ENCODE measurements at places on chromosomes 13 and 19.
A peak's percentile ranks its signal among the peaks of the same experiment; 100 is the strongest.

GRCh38 chr13:61415749-61416148 is at the start of gene PCDH20:
PCDH20 (minus strand) TSS chr13:61415849; CDS start chr13:61415158, 691 bp downstream.
- no peak for DNase-seq

DNA sequence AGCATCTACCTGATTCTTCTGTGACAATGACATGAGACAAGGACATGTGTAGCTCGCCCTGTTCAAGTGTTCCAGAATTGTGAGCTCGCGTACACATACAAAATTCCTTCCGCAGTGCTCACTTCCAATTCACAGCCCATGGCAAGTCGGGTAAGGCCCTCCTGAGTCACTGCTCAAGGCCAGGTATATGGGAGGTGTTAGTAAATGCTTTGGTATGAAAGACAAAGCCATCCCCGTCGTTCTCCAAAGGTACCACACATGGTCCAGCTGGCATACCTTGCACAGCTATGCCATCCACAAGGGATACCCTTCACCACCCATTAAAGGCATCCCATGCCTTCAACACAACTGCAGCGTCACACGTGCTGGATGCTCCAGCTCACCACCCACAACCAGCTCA is 4.4 kb upstream of the ELL start:
- DNase-seq, result no peak

DNA sequence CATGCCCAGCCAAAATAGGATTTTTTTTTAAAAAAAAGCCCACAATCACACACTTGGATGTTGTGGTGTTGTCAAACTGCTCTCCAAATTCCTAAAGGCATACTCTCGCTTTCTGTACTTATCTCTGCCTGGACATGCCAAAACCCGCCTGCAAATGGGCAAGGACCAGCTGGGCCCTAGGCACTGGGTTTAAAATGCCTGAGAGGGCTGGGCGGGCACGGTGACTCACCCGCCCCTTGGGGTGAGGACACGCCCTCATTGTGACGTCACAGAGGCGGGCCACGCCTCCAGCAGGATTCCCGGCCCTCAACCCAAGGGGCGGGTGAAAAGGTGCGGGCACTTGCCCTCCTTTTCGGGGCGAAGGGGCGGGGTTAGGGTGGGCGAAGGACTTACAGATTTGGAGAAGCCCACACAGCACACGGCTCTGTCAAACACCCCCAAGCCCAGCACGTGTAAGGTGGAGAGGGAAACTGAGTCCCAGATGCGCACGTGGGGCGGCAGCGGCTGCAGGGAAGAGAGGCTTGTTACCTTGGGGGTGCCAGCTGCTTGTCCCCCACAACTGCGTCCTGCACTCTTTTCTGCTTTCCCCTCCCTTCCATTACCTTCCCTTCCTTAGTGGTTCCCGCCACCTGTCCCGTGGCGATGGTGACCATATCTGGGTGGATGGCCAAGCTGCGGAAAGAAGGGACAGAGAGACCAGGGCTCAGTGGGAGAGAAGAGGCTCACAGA is 6.6 kb downstream of the EML2 start:
- DNase-seq, result no peak

DNA sequence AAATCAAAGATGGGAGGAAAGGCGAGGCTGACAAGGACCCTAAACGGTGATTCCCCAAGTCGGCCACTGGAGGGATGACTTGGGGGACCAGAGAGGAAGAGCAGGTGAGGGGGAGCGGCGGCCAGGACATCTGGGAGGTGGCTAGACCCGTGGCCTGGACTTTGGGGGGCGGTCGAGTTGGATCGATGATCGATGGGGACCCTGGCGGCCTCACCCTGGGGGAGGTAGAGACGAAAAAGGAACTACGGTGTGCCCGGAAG is 7.7 kb upstream of the CIRBP start:
- no peak for DNase-seq

GRCh38 chr19:39001041-39001440 is 25.5 kb upstream of the FBXO17 start:
- DNase-seq, result no peak

DNA sequence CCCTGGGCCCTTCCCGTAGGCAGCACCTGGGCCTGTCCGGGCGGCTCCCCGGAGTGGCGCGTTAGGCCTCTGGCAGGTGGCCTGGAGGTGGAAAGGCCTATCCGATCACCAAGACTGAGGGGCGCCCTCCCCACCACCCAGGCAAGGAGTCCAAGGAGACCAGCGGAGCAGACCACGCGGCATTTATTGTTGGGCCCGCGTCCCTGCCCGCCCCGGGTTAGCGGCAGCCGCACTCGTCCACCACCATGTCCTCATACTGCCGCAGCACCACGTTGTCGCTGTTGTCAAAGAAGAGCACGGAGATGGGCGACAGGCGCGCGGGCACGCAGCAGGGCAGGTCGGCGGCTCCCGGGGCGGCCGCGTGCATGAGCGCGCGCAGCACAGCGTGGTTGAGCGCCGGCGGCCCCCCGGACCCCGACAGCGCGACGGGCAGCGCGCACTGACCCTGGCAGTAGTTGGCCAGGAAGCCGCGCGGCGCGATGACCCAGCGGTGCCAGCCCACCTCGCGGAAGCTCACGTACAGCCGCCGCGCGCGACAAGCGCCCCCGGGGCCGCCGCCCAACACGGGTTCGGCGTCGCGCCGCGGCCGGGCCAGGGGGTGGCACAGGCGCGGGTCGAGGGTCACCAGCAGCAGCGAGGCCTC is 27.5 kb downstream of the CERS1 start:
- no peak for DNase-seq

DNA sequence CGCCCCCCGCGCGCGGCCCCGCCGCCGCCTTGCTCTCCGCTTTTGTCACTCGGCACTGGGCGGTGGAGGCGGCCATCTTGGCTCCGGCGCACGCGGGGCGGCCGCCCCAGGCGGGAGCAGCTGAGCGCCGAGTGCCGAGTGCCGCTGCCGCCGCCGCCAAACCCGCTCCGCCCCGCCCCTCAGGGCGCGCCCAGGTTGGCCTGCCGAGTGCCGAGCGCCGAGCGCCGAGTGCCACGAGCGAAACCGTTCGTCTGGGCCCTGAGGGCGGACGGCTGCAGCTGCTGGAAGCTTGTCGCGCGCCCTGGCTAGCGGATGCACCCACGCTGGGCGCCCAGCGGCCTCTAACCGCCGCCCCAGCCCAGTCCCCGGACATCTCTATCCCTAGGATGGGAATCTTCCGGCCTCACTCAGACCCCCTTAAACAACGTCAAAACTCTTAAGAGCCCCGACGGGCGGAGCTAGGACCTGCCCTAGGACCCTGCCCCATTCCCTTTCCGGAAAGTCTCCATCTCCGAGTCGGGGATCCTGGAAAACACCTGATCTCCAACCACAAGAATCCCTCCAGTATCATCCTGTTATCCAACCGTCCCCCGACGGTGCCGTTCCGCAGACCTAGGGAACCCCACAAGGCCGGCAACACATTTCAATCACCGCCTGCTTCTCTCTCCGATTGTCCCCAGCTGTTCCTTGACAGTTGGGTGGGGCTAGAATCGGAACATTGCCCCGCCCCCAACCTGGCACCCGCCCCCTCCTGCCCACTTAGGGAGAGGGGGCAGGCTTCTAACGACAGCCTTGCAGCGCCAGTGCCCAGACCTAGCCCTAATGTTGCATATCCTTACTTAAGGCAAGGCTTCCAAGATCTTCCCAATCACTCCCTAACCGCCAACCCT is 14.1 kb upstream of the AKAP8L start:
- peak; percentile 100 for DNase-seq

GRCh38 chr13:49457221-49457620 is 13.1 kb downstream of the SETDB2 start:
- no peak for DNase-seq

DNA sequence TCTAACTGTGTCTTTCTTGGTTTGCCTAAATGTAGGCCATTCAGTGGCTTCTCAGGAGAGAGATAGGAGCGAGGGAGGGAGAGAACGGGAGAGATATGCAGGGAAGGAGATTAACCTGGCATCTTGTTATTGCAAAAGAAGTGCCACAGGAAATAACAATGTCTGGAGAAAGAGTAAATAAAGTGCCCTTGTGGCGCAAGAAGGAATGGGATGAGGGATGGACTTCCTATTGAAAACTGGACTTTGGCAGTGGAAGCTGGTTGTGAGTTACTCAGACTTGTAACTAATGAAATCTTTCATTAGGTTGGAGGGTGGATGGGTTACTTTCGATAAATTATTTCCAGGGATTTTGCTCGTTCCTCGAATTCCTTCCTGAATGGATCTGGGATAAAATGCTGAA is 136.1 kb downstream of the LACC1 start:
- DNase-seq, result no peak

- DNase-seq, result no peak
These were observed 56.2 kb downstream of the ATP11A start for GRCh38 chr13:112746044-112746443.

- DNase-seq, result peak; percentile 77
These were observed 1.5 kb downstream of the CD22 start for GRCh38 chr19:35330475-35330874.

GRCh38 chr13:29519921-29520320 is 75.6 kb downstream of the SLC7A1 start:
- DNase-seq, result no peak

GRCh38 chr13:40488869-40489391 is 177.5 kb downstream of the FOXO1 start:
- DNase-seq, result no peak

- no peak for DNase-seq
These were observed 1796.5 kb upstream of the MIR17HG start for GRCh38 chr13:89550938-89551337.

GRCh38 chr13:111897178-111897845 is 169.6 kb upstream of the SOX1 start:
- DNase-seq, result peak; percentile 3

- no peak for DNase-seq
These were observed 46.3 kb downstream of the NEK5 start for GRCh38 chr13:52082601-52083000.

- DNase-seq, result no peak
These were observed at the start of gene USHBP1 for GRCh38 chr19:17264641-17264979. USHBP1 (minus strand) TSS chr19:17264745; CDS start chr19:17264299, 446 bp downstream.

DNA sequence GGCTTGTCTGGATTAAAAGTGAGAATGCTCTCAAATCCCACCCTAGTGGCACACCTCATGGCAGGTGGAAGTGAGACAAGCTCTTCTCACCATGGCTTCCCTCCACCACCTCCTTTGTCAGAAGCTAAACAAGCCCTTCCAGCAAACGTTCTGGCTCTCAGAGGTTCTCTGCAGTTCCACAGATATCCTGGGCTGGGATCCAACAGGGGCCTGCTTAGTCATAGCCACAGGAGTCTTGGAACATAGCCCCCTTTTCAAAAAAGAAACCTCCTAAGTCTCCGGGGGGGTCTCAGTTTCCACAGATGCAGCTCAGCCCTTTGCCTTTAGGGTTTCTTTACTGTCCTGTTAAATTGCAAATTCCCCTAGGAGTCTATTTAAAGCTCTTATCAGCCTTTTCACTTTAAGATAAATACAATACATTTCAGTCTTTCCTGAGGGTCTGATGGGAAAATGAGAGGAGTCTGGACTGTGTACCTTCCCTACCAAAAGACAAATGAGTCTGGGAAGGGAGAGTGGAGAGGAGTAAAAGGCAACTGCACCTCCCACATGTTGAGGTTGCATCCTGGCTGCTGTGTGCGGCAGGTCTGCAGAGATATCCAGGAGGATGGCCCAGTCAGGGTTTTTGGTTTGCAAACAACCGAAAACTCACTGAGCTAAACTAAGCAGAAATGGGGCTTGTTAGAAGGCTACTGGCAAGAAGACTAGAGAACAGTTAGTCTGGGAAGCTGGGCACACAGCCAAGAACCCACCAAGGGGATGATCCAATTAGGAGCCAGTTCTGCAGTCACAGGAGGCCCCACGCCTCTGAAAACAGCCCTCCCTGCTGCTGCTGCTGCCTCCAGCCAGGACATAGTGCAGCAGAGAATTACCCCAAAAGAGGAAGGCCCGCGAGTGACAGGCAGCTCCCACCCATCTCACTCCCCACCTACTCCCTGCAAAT is 41.4 kb upstream of the SERP2 start:
- no peak for DNase-seq

GRCh38 chr13:109131698-109132257 is 502.4 kb downstream of the MYO16 start:
- peak; percentile 51 for DNase-seq

GRCh38 chr19:37511821-37512220 is 5.1 kb downstream of the ZNF793 start:
- no peak for DNase-seq

- DNase-seq, result no peak
These were observed 43.6 kb downstream of the ZNF611 start for GRCh38 chr19:52691215-52691610.

DNA sequence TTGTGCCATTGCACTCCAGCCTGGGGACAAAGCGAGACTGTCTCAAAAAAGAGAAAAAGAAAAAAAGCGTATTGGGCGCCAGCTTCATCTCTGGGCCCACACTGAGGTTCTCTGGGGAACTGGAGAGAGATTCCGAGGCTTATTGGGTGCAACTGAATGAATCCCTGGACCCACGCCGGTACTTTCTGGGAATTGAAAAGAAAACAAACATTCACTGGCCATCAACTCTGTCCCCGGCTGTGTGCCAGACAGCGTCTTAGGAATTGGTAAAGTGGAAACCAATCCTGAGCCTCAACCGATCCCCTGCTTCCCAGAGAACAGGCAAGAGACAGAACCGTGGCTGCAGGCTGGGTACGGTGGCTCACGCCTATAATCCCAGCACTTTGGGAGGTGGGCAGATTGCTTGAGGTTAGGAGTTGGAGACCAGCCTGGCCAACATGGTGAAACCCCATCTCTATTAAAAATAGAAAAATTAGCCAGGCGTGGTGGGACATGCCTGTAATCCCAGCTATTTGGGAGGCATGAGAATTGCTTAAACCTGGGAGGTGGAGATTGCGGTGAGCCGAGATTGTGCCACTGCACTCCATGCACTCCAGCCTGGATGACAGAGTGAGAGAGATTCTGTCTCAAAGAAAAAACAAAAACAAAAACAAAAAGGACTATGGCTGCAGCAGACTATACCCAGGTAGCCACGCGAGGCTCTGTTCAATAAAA is 8.6 kb downstream of the ANO8 start:
- DNase-seq, result no peak

GRCh38 chr13:25186187-25186586 is 14.1 kb upstream of the AMER2 start:
- peak; percentile 45 for DNase-seq

DNA sequence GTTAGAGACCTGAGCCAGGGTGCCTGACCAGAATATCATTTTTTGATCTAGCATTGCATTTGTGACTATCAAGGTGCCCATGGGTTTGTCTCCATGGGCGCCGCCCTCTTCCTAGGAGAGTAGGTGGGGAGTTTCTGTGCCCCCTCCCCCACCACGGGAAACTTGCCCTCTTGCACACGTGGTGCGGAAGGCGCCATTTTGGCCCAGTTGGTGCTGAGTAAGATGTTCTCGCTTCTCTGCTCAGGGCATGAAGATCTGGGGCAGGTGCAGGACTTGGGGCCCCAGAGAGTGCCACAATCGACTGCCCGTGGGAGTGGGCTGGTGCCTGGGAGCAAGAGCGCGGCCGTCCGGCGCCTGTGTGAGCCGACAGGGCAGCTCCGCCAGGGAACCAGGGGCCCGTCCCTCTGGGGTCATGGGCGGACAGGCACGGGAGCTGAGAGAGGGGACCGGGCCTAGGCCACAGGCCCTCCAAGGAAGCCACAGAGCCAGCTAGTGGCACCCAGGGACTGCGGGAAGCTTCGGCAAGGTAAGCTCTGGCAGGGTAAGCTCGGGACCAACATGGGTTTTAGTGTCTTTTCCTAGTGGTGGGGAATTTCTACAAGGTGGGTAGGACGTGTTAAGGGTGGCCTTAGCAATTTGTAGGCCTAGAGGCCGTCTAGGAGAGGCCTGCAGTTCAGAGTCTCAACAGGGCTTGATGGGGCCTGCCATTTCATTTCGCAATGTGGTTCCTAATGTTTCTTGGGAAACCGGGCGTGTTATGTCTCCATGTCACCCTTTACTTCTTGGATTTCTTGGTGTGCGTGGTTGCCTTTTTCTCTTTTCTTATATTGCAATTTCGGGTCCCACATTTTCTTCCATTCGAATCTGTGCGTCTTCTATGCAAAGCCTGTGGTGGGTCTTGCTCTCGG is 14.5 kb downstream of the SACS start:
- DNase-seq, result no peak

GRCh38 chr13:34020388-34020787 is 202.4 kb downstream of the RFC3 start:
- no peak for DNase-seq
